T-helper 17 cell (primary cell): ENCODE measurements at places on chromosomes 16 and 17. TPM values are rescaled to one million over a fixed set of nuclear protein-coding genes. Genes with fewer than 3 reads are reported as not detected.

DNA sequence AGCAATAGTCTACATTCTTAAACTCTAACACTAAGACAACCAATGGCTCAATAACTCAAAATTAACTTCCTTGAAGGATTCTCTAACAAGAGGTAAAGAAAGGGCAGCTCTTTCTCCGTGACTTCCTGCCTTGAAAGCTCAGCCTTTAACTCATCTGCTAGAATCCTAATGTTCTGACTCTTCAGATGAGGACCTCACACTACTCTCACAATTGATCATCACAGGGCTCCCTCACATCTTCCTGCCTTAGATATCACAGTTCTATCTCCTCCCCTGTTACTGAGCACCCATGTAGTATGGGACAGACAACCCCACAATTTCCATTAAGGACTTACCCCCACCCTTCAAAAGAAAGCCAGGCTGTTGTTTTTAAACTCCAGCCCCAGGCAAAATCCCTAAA, 33.5 kb downstream of the SMURF2 start:
- H3K27me3 ChIP-seq: no peaks in the 10 kb centered on the region
- H3K36me3 ChIP-seq: peaks cover 4% of the 10 kb centered on the region

DNA sequence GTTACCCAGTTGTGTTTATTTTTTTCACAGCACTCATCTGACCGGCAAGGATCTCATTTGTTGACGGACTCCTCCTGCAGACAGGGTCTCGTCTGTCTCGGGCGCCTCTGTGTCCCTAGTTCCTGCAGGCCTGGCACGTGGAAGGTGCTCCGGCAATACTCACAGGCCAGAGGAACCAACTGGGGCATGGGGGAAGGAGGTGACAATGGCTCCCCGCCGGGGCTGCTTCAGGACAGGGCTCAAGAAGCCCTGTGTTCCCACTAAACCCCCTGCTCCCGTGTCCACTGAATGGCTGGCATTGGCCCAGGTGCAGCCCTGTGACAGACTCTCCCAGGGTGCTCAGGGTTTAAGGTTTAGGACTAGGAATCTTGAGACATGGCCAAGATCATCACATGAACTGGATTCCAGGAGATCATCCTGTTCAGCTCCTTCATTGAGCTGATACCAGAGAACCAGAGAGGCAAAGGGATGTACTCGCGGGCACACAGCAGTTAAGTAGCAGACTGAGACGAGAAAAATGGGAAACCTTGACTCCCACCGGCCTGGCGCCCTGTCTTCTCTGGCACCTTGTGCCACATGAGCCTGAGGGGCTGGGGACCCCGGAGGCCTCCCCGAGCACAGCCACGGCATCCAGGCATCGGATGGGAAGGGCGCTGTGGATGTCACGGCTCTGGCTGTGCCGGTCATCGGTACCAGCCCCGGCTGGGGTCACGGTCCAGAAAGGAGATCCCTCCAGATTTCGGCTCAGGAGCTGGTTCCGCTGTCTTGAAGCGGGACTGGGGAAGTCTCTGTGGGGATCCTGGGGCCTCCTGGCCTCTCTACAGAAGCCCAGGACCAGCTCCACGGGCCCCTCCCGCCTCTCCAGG, 29.0 kb downstream of the TIMM22 start:
- no peak overlapping the region for H3K4me3 ChIP-seq
- no peak overlapping the region for H3K27ac ChIP-seq
- H3K4me1 ChIP-seq: peaks cover 2% of the 10 kb centered on the region

DNA sequence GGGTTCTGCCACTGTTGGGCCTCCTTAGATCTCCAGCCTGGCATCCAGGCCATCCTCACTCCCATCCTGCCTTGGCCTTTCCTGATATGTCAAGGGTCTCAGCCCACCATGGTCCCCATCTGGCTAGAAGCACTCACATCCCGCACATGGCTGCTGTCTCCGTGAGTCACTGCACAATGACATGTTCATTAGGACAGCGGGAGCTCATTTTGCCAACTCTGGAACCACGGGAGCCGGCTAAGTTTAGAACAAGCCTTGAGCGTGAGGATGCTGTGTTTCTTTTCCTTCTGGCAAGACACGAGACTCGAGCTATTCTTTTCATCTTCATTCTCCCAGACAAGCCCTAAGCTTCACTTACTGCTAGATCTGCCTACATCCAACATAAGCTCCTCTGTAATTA, 65.7 kb upstream of the KSR1 start:
- no peak for DNase-seq
- H3K4me1 ChIP-seq: peaks cover 6% of the 10 kb centered on the region
- no peak overlapping the region for H3K27ac ChIP-seq
- no peak overlapping the region for H3K4me3 ChIP-seq
- peaks cover 2% of the 10 kb centered on the region for H3K36me3 ChIP-seq

DNA sequence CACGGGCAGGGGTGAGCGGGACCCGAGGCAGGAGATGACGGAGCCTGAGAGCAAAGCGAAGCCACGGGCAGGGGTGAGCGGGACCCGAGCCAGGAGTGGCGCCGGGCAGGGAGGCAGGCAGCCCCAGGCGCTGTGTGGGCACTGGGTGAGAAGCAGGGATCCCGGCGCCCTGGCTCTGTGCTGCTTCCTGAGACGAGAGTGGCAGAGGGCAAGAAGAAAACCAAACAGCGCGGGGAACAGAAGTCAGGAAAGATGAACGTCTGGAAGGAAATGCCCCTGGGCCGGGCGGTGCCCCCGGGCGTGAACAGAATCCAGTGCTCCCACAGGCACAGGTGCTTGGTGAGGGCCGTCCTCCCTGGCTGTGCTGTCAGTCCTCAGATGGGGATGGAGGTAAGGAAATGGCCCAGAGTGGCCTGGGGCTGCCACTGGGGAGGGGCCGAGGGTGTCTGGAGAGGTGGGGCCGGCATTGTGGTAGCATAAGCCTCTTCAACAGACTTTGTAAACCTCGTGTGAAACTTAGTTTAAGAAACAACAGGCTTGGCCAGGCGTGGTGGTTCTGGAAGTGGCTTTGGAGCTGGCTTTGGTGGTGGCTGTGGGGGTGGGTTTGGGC, 9.8 kb downstream of the ASPSCR1 start:
- peaks cover 12% of the 10 kb centered on the region for H3K4me1 ChIP-seq
- no peak for DNase-seq
- no peaks in the 10 kb centered on the region for H3K27me3 ChIP-seq
- peaks cover 8% of the 10 kb centered on the region for H3K36me3 ChIP-seq
- no peak overlapping the region for H3K4me3 ChIP-seq
- H3K27ac ChIP-seq: no peak overlapping the region

The AOC3 gene
- total RNA-seq: 1.0 TPM

GRCh38 chr16:85544016-85544415, 69.1 kb upstream of the GSE1 start:
- no peak overlapping the region for H3K4me3 ChIP-seq
- no peaks in the 10 kb centered on the region for H3K27me3 ChIP-seq
- DNase-seq: no peak
- H3K4me1 ChIP-seq: peaks cover 10% of the 10 kb centered on the region

The ABCA8 gene
- total RNA-seq: not detected
